GM12891 (cell line): ENCODE measurements at places on chromosomes 16 and 17.
A peak's percentile ranks its signal among the peaks of the same experiment; 100 is the strongest.

DNA sequence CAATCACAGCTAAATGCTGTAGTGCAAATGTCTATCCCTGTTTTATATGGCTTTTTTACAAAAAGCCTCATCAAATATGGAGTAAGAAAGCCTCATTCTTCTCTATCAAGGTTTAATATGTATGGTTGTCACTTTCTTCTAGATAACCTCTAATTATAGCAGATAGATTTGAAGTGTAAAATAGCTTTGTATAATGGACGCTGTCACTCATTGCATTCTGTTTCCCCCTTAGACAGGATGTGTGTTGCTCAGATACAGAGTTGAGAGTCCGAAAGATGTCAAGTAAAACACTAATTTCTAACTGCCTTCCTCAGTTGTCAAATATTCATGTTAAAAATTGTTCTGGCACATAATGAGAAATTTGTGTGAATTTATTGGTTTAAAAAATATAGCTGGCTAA, 88.0 kb downstream of the NLK start:
- no peak for DNase-seq

GRCh38 chr17:73397278-73397826, 85.6 kb upstream of the CDC42EP4 start:
- DNase-seq = no peak

GRCh38 chr16:88352261-88353200, 30.2 kb upstream of the ZNF469 start:
- no peak for DNase-seq

- DNase-seq = no peak
Observed at GRCh38 chr17:20225162-20226115, 216.3 kb downstream of the SPECC1 start.

DNA sequence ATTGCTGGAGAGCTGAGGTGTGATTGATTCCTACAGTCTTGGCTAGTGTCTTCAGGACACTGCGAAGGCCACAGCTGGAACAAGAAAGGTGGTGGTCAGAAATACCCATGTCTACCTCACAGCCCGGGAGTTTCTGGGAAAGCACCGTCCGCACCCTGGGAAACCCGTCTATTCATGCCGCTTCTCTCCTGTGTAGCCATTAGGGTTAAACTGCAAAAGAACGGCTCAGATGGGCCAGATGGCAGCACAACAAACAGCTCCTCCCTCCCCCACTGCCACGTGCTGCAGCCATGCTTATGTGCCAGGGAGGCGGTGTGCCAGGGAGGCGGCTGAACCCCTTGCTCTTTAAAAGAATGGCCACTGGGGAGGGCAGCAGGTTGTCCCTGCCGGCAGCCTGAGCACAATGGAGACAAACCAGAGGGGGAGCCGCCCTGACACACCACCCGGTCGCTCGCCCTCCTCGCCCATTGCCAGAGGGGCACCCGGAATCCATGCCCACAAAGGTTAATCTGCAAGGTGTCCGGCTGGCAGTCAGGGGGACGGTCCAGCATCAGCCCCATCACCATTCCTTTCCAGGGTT, 65.2 kb downstream of the CYTH1 start:
- no peak for DNase-seq

DNA sequence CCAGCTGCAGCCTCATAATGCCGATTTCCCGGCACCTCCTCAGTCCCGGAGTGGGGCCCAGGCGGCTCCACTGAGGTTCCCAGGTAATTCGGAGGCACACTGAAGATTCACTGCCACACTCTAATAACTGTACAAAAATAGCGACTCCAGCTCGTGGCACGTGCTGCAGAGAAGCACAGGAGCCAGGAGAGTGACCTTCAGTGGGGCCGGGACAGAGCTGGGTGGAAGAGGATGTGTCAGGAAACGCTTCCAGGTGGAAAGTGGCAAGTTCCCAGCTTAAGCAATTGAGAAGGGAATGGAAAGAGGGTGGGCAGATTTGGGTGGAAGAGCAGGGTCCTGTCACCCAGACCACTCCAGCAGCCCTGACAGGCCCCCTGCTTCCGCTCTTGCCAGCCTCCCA, 3.1 kb upstream of the TRAP1 start:
- no peak for DNase-seq

GRCh38 chr17:77613627-77614026, 344.9 kb upstream of the TNRC6C start:
- DNase-seq = no peak

- no peak for DNase-seq
Observed at GRCh38 chr16:64077242-64077641, 1044.6 kb downstream of the CDH11 start.

- no peak for DNase-seq
Observed at GRCh38 chr17:72118335-72119076, 2.3 kb upstream of the SOX9 start.

- DNase-seq = no peak
Observed at GRCh38 chr17:57911834-57912673, 43.2 kb downstream of the CUEDC1 start.

- DNase-seq = peak; percentile 24
Observed at GRCh38 chr17:59914274-59914854, 21.4 kb downstream of the RPS6KB1 start.

- no peak for DNase-seq
Observed at GRCh38 chr17:56902348-56902747, 11.5 kb downstream of the TRIM25 start.

GRCh38 chr17:1997289-1997926, 27.7 kb downstream of the RTN4RL1 start:
- DNase-seq = no peak

DNA sequence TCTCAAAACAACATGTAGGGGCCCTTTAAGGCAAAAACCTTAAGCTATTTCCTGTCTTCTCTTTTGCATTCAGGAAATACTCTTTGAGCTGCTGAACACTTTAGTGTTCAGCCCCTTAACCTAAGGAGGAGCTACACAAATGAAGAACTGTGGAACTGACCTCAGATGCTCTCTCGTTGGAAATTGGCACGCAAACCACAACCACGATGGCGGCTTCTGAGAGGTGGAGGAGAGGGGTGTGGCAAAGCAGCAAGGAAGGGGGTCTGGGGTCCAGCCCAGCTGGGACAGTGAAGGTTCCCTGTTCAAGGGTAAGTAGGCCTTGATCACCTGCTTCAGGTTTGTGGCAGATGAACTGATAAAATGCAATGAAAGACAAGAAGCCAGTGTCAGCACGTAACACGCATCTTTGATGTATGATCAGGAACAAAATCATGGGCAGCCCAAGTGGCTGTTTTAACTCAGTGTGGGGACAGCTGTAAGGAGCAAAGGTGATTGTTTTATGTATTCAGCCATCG, 291.6 kb upstream of the TNRC6C start:
- no peak for DNase-seq

DNA sequence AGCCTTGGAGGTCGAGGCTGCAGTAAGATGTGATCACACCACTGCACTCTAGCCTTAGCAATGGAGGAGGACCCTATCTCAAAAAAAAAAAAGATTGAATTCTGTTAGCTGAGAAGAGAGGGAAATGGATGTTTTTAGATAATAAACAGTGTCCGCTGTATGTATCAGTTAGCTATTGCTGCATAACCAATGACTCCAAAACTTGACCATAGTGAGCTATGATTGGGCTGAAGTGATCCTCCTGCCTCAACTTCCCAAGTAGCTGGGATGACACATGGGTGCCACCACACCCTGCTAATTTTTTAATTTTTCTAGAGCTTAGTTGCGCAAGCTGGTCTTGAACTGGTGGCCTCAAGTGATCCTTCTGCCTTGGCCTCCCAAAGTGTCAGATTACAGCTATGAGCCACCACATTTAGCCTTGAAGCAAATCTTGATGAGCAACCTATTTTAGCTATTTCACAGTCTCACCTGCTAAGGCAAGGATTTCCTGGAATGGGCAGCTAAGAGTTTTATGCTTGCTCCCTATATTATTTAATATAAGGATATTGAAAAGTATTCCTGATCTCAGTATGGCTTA, 68.3 kb upstream of the ATF7IP2 start:
- DNase-seq = no peak

DNA sequence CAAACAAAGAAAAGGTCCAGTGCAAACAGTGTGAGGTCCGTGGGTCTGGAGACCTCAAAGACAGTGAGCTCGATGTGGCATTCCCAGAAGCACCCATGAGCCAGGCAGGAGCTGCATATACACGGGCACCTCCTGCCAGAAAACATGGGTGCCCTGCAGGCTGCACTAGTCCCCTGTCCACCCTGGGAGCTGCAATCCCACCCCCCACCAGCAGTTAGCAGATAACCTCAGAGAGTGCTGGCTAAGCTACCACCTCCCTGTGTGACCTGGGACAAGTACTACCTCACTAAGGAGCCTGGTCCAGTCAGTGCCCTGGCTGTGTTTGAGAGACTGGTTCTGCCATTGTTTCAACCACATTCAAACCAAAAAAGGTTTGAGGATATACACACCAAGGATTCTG, 135.7 kb downstream of the ZNF423 start:
- no peak for DNase-seq

- no peak for DNase-seq
Observed at GRCh38 chr16:13039526-13039925, 138.1 kb downstream of the SHISA9 start.

DNA sequence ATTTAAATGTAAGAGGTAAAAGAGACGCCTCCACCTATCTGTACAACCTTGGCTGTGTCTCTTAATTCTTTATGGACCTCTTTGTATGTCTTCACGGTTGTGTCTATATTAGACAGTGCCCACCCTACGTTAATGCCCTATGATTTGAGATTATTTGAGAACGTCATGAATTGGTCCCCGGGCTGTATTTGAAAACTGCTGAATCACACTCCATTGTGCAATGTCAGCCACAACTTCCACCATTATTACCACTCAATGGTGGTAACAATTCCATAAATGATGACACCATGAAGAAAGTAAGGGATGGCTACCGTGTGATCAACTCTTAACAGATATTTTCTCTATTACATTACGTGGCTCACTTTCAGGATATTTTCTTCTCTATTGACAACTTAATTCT, 182.4 kb upstream of the RBFOX1 start:
- no peak for DNase-seq
